ENCODE measurements at places on chromosomes 5 and 9. TPM values are rescaled to one million over a fixed set of nuclear protein-coding genes. Genes with fewer than 3 reads are reported as not detected.

- DNase-seq: no peak
Measured at GRCh38 chr9:125431012-125431305, 169.3 kb downstream of the GAPVD1 start.

DNA sequence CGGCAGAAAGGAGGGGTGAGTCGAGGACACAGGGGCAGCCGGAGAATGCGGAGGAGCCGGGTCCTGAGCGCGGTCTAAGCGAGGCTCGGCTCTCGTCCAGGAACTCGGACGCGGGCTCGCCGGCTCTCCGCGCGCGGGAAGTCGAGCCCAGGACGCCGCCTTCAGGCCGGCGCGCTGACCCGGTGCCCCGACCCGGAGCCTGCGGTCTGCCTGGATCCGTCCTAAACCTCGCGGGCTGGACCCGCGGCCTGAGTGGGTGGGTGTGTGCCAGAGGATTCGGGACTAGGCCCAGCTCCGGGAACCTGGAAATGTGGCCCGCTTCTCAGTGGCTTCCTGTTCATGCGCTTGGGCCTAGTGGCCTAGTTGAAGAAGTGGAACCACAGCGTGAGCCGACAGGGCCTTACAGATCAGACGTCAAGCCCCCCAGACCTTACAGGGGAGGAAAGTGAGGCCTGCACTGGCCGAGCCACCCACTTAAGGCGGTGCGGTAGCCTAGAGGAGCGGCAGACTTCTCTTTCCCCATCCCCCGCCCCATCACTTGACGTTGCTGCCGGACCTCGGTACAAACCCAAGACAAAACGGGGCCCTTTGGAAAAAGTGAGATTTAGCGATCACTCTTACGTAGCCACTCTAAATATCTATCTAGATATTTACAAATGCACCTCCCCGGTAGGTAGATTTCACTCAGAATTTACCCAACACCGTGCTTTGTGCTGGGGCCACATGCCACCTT lies 1.2 kb downstream of the CDKN2B-AS1 start:
- no peak for DNase-seq

DNA sequence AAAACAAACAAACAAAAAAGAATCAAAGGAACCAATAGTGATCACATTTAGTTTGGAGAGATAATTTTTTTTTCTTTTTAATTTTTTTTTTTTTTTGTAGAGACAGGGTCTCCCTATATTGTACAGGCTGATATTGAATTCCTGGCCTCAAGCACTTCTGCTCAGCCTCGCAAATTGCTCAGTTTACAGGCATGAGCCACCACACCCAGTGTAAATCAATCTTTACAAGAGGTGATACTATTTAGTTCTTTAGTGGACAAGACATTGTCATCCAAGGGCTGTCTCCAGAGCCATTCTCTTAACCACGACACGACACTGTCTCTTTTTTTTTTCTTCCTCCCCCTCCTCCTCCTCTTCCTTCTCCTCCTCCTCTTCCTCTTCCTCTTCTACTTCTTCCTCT lies 29.6 kb downstream of the ERAP2 start:
- no peak for DNase-seq

- DNase-seq: no peak
Measured at GRCh38 chr5:59842999-59843398, 50.5 kb downstream of the PDE4D start.

PPIC gene
- 62.3 TPM for polyA plus RNA-seq

DNA sequence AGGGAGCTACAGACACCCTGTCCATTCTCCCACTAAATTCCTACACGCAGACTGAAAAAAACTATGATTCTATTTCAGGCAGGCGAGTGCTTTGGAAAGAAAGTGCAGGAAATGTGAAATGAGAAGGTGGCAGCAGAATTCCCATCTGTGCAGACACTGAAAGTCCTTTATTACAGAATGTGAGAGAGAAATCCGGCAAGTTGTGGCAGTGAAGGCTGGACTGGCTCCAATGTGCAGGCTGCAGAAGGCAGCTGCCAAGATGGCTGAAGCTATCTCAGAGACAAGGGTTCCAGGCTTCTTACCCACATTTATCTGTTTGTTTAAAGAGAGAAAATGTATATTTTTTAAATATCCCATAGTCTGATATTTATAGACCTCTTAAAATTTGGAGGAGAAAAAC lies 161.8 kb upstream of the VLDLR start:
- DNase-seq: no peak

DNA sequence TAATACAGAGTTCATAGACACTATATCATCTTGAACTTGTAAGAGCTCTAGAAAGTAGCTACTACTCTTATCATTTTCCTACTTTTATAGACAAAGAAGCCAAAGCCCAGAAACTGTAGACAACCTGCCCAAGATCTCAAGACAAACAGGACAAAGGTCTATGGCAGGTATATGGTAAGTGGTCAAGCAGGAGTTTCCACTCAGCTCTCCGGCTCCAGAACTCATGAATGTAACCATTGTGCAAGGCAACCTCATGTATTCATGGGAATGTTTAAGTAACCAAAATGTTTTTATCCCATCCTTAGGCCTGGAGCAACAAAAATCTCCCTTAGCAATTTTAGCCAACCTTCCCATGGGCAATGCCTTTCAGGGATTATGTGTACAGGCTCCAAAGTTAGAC lies 163.4 kb upstream of the PUM3 start:
- no peak for DNase-seq

DNA sequence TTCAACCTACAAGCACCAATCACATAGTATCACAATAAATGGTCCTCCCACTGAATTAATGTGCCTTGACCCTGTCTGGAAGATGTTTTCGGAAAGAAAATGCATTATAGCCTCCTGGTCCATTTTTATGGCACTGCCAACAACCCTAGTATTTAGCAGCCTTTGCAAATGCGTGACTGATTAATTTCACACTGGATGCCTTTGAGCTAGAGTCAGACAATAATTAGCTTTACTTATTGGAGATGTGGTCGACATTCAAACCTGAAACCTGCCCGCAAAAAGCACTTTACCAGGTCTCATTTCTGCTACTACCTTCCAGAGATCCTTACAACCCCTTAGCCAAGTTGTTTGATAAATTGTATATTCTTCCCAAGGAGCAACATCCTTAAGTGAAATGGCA lies 119.3 kb upstream of the DPYSL3 start:
- no peak for DNase-seq
